Activated naive CD8-positive, alpha-beta T cell treated with anti-CD3 and anti-CD28 coated beads, Interleukin-2, amount 10 ng/mL, durations not matched to agents 7 days and 5 days (primary cell): ENCODE measurements at places on chromosomes 12 and 14. TPM values are rescaled to one million over a fixed set of nuclear protein-coding genes. Genes with fewer than 3 reads are reported as not detected.

- DNase-seq: peak; percentile 39
- H3K4me3 ChIP-seq: peak overlapping the region; percentile 100
- no peaks in the 10 kb centered on the region for H3K27me3 ChIP-seq
- peaks cover 56% of the 10 kb centered on the region for H3K4me1 ChIP-seq
- peaks cover 7% of the 10 kb centered on the region for H3K36me3 ChIP-seq
Observed at GRCh38 chr14:69612014-69612782, 802 bp downstream of the SUSD6 start.

SPIC gene
- not detected for total RNA-seq

OTOGL gene
- not detected for total RNA-seq

BCL2L14 gene
- 3.4 TPM for total RNA-seq

- DNase-seq: no peak
- H3K27ac ChIP-seq: no peak overlapping the region
- no peaks in the 10 kb centered on the region for H3K4me1 ChIP-seq
- H3K4me3 ChIP-seq: no peak overlapping the region
- H3K36me3 ChIP-seq: no peaks in the 10 kb centered on the region
- peaks cover 36% of the 10 kb centered on the region for H3K27me3 ChIP-seq
Observed at GRCh38 chr12:65885312-65885711, 61.0 kb downstream of the HMGA2 start.

DNA sequence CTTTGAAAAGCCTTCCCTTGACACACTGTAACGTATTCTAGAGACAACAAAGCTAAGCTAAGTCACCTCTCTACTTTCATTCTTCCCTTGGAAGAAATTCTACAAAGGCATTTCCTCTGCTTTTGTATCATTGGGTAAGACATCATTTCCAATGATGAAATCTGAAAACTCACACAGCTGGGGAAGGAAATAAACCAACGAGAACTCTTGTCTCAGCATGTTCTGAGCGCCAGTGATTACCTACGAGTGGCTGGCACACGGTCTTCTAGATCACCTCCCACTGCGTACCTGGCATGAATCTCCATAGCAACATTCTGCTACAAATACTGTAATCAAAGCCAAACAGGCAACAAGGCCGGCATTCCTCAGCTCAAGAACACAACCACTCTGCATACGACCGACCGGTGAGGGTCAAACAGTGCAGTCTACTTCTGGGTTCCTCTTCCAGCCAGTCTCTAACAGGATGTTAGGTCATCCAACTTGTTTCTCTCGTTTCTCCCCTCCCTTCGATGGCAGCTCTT, 7.6 kb downstream of the VPS37B start:
- peak overlapping the region; percentile 88 for H3K4me3 ChIP-seq
- peaks cover 16% of the 10 kb centered on the region for H3K36me3 ChIP-seq
- H3K27me3 ChIP-seq: no peaks in the 10 kb centered on the region
- no peak for DNase-seq
- H3K4me1 ChIP-seq: peaks cover 69% of the 10 kb centered on the region

DNA sequence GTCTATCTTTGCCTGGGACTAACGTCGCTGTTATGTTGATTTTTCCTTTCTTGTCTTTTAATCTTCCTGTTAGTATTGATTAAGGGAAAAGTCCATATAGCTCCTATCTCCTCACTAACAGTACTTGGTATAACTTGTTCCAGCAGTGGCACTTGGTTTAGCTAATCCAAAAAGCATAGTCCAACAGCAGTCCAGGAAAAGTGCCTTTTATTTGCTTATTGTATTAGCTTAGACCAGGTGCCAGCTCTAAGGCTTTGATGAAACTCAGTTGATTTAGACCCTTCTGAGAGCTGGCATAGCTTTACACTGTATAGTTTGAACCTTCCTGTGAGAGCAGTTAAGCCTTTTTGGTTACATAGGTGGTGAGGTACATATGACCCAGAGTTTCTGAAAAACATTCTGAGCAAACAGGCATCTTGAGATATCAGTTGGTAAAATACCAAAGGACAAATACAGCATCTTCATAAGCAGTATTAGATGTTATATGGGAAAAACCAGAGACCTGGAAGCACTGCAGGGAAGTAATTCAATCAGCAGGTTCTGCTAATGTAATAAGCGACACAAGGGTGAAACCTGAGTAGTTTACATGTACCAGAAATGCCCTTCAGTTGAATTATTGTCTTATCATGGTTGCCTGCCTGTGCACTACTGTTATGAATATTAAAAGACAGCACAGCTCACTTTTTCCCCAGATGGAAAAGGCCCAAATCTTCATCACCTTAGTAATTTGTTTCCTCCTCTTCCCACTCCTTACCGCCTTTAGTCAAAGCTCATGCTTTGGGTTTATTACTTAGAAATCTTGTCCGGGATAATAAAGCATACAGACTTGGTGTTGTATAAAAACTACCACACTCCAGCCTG, 13.0 kb downstream of the PELI2 start:
- H3K27ac ChIP-seq: no peak overlapping the region
- H3K4me1 ChIP-seq: peaks cover 3% of the 10 kb centered on the region
- peaks cover 10% of the 10 kb centered on the region for H3K27me3 ChIP-seq
- no peak for DNase-seq
- no peaks in the 10 kb centered on the region for H3K36me3 ChIP-seq
- no peak overlapping the region for H3K4me3 ChIP-seq

LHX5 gene
- not detected for total RNA-seq

DNA sequence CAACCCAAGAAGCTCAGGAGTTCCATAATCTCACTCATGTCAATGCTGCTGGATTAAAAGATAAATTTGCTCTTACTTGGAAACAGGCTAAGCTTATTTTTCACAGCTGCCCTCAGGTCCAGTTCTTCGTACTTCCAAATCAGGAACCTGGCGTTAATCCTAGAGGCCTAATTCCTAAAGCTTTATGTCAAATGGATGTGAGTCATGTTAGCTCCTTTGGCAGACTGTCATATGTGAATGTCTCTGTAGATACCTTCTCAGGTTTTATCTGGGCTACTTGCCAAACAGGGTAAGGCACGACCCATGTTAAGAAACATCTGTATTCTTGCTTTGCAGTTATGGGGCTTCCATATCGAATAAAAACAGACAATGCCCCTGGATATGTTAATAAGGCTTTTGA, 504.6 kb downstream of the ALG10 start:
- H3K27me3 ChIP-seq: no peaks in the 10 kb centered on the region
- no peak overlapping the region for H3K27ac ChIP-seq
- no peaks in the 10 kb centered on the region for H3K4me1 ChIP-seq
- H3K4me3 ChIP-seq: no peak overlapping the region
- no peak for DNase-seq
- peaks cover 2% of the 10 kb centered on the region for H3K36me3 ChIP-seq

DNA sequence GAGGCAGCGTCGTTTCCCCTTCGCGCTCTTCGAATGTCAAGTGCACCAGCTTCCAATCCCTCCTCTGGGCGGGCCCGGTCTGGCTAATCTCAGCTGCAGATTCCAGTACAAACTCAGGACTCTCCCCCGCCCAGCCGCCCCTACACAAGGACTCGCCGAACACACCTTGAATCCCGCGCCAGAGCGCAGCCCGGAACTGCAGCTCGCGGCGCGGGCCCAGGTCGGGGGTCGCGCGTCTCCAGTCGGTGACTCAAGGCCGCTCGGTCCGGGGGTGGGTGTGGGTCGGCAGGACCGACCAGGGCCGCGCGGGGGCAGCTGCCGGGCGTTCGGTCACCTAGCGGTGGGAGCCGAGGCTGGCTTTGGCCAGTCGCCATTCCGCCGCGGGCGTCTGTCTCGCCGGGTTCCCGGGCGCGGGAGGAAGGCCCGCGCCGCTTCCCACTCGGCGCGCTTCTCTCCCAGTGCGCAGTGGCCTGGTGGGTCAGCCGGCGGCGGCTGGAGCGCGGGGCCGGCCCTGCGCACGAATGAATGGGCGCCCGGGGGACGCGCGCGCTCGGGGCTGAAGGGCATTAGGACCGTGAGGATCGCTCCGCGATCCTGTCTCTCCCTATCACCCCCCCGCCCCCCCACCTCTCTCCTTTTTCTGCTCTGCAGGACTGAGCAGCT, at the start of gene GALNT16:
Gene GALNT16, plus strand, starts transcription at position 632 of the 663 bp plus-strand sequence. CDS start 133 bp downstream, outside the sequence.
- H3K36me3 ChIP-seq: no peaks in the 10 kb centered on the region
- H3K27ac ChIP-seq: no peak within 1 kb of the TSS
- H3K27me3 ChIP-seq: peaks cover 69% of the 10 kb centered on the region
- DNase-seq: peak; percentile 39
- peaks cover 8% of the 10 kb centered on the region for H3K4me1 ChIP-seq

- no peak for DNase-seq
- H3K27ac ChIP-seq: no peak overlapping the region
- no peak overlapping the region for H3K4me3 ChIP-seq
- H3K4me1 ChIP-seq: peaks cover 7% of the 10 kb centered on the region
Observed at GRCh38 chr12:1206118-1206734, 215.2 kb downstream of the ERC1 start.

RFX4 gene
- total RNA-seq: not detected

DNA sequence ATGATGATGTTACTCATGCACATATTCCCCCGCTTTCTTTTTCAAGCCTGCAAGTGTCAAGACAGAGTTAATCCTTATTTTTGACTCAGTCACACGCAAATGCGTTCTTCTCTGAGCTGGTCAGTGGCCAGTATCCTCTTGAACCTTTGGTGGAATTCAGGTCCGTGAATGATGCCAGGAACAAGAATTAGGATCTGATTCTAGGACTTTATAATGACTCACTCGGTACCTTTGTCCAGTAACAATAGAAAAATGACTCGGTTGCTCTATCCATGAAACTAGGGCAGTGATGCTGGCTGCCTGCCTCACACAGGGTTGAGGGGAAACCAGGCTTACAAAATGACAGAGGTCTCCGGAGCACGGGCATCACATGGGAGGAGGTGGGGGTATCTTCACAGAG, 185.8 kb upstream of the NUDT4 start:
- H3K4me1 ChIP-seq: no peaks in the 10 kb centered on the region
- peaks cover 7% of the 10 kb centered on the region for H3K27me3 ChIP-seq
- no peak for DNase-seq
- H3K36me3 ChIP-seq: no peaks in the 10 kb centered on the region

GRCh38 chr14:60862283-60862682, 118.6 kb downstream of the TRMT5 start:
- peaks cover 1% of the 10 kb centered on the region for H3K4me1 ChIP-seq
- no peak overlapping the region for H3K4me3 ChIP-seq
- H3K36me3 ChIP-seq: peaks cover 8% of the 10 kb centered on the region
- DNase-seq: no peak

TDRD9 gene
- 0.33 TPM for total RNA-seq

- no peaks in the 10 kb centered on the region for H3K27me3 ChIP-seq
- H3K36me3 ChIP-seq: peaks cover 10% of the 10 kb centered on the region
- DNase-seq: no peak
Observed at GRCh38 chr14:68195126-68195525, 375.5 kb downstream of the RAD51B start.

DNA sequence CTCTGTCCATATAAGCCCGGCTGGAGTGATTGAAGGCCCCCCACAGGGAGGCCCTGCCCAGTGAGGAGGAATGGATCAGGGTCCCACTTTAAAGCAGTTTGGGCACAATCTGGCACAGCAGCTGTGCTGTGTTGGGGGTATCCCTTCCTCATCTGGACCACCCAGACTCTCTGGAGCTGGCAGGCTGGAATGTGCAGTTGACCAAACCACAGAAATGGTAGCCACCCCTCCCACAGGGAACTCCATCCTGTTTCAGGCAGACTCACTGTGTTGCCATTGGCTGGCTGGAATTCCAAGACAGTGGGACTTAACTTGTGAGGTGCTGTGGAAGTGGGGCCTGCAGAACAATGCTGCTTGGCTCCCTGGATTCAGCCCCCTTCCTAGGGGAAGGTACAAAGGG, 53.5 kb upstream of the YARS2 start:
- no peak for DNase-seq
- no peak overlapping the region for H3K4me3 ChIP-seq
- H3K27me3 ChIP-seq: peaks cover 3% of the 10 kb centered on the region
- H3K4me1 ChIP-seq: no peaks in the 10 kb centered on the region
- no peaks in the 10 kb centered on the region for H3K36me3 ChIP-seq
- no peak overlapping the region for H3K27ac ChIP-seq

- H3K4me3 ChIP-seq: peak within 1 kb of the TSS; percentile 73
- H3K36me3 ChIP-seq: peaks cover 4% of the 10 kb centered on the region
- H3K27me3 ChIP-seq: peaks cover 33% of the 10 kb centered on the region
- peak; percentile 73 for DNase-seq
Observed at GRCh38 chr14:100159094-100159864, at the start of gene DEGS2. Gene DEGS2, minus strand, starts transcription at chr14:100159645. Its CDS starts 58 bp downstream, at chr14:100159587.

GPR84 gene
- total RNA-seq: 0.39 TPM

DNA sequence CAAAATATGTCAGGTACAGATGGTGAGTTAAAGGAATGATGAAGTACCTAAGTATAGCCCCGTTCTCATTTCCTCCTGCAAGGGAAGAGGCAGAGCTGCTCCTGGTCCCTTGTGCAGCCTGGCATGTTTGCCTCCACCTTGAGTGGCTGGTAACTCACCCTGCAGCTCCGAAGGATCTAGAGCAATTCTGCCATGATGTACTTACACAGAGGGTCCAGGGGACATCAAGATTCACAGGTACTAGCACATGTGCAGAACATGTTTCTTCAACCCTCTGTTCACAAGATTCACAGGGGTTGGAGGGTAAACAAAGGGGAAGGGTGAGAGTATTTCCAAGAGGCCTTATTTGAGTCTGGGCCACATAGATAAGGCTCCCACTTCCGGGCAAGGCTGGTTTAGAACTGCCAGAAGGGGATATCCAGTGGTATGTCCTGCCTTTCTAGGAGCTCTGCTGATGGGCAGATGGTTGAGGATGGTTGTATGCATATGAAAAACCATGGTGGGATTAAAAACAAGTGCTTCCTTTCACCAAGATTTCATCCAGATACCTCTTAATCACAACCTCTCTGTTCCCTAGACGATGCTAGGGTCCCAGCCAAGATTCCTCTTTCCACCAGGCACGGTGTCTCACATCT, 7.7 kb downstream of the DCTN2 start:
- no peak overlapping the region for H3K27ac ChIP-seq
- peaks cover 14% of the 10 kb centered on the region for H3K4me1 ChIP-seq
- H3K27me3 ChIP-seq: no peaks in the 10 kb centered on the region
- peaks cover 20% of the 10 kb centered on the region for H3K36me3 ChIP-seq
- DNase-seq: no peak

DNA sequence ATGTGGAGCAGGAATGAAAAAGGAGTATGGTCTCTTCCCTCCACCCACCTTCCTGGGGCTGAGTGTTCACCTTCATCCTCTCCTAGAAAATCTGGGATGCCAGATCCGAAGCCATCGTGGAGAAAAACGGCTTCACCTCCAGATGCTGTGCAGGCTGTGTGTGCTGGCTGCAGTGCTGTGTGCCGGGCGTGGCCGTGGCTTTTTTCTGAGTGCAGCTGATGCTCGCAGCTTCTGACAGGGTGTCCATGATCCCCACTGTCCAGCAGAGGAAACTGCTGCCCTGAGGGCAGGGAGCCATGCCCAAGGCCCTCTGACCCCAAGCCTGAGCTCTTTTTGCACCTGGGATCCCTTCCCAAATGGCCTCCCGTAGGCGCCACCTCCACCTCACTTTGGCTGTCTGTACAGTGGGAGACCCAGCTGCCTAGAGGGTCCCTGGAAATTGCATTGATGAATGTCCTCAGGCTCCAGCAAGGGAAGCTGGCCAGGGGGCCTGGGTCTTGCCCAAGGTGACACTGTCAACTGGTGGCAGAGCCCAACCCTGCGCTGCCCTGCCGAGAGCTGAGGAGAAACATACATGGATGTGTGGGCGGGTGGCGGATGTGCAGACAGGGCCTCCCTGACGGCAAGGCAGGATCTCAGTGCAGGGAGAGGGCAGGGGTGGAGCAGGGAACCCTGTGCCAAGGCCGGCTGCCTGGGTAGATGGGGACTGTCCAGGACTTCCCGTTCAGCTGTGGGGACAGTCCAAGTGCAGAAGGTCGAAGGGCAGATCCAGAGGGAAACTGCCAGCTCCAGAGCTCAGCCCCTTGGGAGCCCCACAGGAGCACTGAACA, 53.3 kb downstream of the BEGAIN start:
- no peaks in the 10 kb centered on the region for H3K27me3 ChIP-seq
- peaks cover 11% of the 10 kb centered on the region for H3K4me1 ChIP-seq
- no peak for DNase-seq
- H3K27ac ChIP-seq: peak overlapping the region; percentile 21
- H3K4me3 ChIP-seq: no peak overlapping the region
- H3K36me3 ChIP-seq: peaks cover 2% of the 10 kb centered on the region
